Skin of body (tissue), 3 donors: ENCODE measurements at places on chromosomes 6 and 20. TPM values are rescaled to one million over a fixed set of nuclear protein-coding genes. Genes with fewer than 3 reads are reported as not detected.

Gene FLRT3
- 50.4 TPM for total RNA-seq

Gene WFDC12
- 1.1 TPM for total RNA-seq

Gene KCNQ5
- total RNA-seq, result 0.39 TPM

Gene HLA-DOB
- total RNA-seq, result 0.69 TPM

Gene SAMD10
- 1.6 TPM for total RNA-seq

DNA sequence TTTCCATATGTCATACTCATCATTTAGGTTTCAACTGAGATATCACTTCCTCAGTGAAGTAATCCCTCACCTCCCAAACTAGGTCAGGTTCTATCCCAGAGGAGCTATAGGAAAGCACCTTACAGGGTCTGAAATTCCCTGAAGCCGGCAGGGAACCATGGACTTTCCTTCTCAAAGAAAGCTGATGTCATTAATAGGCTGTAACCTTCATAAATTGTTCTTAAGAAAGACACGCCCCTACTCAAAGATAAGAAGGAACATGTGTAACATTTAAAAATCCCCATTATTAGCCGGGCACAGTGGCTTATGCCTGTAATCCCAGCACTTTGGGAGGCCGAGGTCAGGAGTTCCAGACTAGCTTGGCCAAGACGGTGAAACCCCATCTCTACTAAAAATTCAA, 50.0 kb upstream of the RNGTT start:
- no peak for DNase-seq

DNA sequence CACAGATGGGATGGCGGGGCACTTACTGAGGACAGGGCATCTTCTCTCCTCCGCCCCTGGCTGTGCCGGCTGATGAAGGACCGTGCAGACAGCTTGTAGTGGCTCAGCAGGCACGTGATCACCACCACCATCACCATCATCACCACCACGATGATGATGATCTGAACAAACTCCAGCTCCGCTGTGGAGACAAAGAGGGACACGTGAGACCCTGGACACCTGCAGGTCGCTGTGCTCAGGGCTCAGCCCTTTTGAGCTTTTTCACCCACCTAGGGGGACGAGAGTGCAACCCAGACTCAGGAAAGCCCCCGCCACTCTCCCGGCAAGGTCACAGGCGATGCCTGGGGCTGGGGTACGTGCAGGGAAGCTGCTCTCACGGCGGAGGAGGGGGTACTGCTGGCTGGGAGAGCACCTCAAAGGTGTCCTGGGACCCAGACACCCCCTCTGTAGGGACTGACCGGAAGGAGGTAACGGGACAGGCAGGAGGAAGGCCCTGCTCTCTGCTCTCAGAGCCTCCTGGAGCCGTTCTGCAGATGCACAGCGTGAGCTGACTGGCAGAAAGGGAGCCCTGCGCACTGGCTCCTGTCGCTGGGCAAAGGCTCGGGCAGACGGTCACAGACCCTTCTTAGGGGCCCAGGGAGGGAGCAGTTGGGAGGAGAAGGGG, 39.4 kb upstream of the ZBP1 start:
- DNase-seq, result no peak

GRCh38 chr20:38076548-38076947, 43.0 kb downstream of the RPRD1B start:
- DNase-seq, result no peak

GRCh38 chr6:148382861-148383260, 40.2 kb downstream of the SASH1 start:
- DNase-seq, result no peak

GRCh38 chr6:17042422-17043147, 59.3 kb upstream of the STMND1 start:
- no peak for DNase-seq
